Epithelial cell of proximal tubule (primary cell): ENCODE measurements at places on chromosomes 6 and 20.

DNA sequence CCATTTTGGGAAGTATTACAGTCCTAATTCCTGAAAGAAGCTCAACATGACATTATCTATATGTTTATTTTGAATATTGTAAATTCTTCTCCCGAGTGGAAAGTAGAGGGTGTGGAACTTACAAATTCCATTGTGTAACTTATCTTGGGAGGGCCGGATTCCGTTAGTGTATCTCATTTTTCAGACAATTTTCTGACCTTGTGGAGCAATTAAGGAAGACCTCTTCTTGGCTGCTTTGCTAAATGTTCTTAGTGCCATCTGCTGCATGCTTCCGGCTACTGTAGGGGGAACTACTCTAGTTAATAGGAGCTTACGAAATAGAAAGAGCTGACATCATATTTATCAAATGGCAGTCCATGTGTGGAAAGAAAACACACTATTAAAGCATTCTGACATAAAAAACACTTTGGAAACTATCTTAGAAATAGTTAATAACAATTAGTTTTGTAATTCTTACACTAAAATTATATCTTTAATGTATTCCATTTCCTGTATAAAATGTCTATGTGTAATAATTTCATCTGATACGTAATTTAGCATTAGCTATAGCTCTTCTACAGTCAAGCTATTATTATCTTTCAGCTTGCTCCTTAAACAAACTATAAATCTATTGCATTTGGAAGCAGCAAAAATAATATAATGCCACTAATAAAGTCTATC is 41.5 kb upstream of the KCNQ5 start:
- DNase-seq = peak; percentile 13

DNA sequence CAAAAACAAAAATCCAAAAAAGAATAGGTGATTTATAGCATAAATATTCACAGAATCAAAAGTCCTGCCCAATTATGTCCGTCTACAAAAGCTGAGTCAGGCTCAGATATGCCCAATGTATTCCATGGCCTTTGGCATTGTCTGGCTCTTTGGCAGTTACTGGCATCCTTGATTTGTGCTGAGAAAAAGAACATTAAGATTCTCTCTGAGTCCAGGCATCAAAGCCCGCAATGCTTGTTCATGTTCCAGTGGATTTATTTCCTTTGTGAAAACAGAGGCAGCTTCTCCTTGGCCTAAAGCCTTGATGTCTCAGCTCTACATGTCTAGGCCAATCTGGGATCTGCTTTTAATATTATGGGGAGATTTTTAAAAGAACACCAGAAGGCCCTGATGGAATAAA is 76.1 kb upstream of the SLC4A11 start:
- DNase-seq = no peak

DNA sequence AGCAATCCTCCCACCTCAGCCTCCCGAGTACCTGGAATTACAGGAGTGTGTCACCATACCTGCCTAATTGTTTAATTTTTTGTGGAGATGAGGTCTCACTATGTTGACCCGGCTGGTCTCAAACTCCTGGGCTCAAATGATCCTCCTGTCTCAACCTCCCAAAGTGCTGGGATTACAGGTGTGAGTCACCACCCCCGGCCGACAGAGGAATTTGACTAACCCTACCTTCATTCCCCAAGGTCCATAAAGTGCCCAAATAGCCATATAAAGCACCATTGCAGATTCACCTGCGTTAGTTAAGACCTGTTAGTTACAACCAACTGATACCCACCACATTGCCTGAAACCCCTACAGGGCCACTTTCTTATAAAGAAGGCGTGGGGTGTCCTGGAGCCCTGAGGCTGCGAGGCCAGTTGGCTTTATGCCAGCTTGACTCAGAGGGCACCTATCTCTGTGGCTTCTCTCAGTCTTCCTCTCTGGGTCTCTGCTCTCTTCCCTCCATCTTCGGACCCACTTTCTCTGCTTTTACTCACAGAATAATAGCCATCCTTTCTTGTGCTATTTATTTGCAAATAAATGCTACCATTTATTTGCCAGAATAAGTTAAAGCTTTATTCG is 65.6 kb downstream of the SLC2A10 start:
- no peak for DNase-seq

- no peak for DNase-seq
These were observed 48.9 kb upstream of the TXNDC5 start for GRCh38 chr6:7959453-7959852.

DNA sequence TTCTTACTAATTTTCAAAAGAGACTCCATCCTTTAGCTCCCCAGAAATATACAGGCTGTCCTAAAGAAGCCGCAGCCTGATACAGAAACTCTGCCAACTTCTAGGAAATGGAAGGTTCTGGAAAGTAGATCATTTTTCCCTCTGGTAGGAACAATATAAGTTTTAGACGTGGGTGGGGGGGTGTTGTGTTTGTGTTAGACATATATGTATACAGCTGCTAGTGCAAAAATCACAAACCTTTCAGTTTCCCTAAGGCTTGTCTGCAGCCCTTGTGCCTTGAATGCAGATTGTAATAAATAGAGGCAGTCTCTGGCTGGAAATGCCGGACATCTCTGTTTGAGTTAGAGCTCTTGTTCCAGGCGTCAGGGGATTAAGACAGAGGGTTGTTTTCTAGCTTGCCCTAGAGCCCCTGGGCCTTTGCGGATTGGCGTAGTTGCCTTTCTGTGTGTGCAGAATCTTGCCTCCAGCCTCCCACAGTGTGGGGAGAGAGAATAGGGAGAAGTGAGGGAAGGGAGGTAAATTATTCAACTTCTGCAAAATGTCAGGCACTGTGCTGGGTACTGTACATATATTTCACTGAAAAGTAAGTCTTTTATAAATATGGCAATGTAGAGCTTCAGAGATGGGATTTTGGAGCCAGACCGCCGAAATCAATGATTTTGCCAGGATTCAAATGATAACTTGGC is 269.7 kb downstream of the PRL start:
- no peak for DNase-seq

- no peak for DNase-seq
These were observed 388.8 kb downstream of the CDC5L start for GRCh38 chr6:44776344-44776743.

DNA sequence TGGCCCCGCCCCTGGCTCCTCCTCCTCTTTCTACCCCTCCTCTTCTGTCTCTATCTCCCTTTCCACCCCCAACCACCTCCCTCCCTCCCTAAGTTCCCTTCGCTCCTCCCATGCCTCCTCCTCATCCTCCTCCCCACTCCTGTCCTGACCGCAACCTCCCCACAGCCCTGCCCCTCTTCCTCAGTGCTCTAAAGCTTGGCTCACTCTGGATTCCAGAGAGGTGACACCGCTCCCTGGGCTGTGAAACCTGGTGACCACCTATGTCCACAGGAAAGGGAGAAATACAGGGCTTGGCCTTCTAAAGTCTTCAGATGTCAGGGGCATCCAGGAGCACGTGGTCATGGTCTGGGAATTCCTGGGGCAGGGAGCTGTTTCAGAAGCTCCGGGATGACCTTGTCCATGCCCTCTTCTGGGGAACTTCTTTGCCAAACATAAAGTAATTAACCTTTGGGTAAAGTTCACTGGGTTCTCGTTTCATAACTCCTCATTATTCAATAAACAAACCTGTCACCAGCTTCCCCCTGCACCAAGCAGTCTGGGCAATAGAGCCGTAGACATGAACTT is 345 bp upstream of the CST5 start:
- peak; percentile 23 for DNase-seq

- DNase-seq = no peak
These were observed 344.2 kb downstream of the HDGFL1 start for GRCh38 chr6:22913612-22914011.

DNA sequence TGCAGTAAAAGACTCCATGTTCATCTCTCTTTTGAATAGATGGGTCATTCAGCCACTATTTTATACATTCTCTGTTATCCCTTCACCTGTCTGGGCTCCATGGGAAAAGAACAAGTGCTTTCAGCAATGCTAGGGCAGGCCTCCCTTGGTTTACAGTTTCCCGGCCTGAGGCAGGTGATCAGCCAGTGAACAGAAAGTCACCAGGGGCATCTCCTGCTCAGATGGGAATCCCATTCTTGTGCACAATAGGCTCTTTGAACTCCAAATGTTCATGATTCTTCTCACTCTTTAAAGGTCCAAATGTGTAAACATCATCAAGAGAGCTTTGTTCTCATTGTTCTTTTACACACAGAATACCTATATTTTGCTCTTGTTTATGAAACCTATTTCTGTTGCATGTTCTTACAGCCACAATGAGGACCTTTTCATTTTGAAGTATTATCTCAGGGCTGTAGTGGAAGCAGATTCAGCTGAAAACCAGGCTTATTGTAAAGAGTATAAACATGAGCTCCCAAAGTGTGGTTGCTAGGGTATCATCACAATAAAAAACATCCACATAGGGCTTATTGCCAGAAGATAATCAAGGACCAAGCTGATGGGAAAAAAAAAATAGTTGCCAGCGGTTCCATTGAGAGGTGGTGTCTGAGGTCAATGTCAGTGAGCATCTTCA is 267.1 kb upstream of the SGK1 start:
- DNase-seq = no peak

DNA sequence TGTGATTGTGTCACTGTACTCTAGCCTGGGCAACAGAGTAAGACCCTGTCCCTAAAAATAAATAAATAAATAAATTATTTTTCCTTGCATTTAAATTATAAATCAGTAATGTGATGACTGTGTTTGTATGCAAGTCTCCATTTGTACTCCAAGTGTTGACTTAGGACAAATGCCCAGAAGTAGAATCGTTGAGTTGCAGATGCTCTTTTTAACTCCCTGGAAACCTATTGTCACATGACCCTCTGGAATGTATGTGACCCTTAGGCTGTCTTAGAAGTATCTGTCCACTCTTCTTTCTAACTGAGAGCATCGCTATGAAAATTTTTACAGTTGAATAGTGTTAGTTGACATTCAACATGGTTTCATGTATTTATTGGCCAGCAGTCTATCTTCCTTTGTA is 18.8 kb downstream of the OR2A4 start:
- DNase-seq = no peak

- DNase-seq = no peak
These were observed 119.9 kb downstream of the INSM1 start for GRCh38 chr20:20487811-20488210.

DNA sequence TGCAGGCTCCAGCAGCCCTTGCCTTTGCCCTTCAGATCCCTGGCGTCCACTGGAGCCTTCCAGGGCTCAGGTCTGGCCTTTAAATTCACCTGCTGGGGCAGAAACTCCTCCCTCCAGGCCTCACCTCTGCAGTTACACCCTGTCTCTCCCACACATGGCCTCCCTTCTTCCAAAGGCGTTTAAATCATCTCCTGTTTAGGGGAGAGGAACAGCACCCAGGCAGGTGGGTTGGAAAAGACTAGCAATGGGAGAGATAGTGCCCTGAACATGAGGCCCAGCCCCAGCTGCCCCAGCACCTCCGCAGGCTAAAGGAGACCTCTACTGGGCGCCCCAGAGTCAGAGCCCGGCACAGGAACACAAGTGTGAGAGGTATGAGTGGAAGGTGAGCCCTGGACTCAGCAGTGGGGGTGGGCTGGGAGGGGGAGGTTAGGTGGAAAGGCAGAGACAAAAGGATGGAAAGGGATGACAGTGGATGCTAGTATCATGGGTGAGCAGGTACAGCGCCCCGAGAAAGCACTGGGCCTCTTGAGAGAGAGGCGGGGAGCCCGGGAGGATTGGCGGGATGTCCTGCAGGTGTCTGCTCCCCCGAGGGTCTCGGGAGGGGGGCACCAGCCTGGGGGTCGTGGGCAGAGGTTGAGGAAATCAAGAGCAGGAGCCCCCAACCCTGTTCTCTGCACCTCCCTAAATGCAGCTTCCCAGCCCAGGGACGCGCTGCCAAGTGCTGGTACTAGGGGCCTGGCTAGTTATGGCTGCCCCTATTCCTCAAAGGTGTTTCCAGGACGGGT is at the start of gene CST9:
Gene CST9, minus strand, starts transcription at position 51 of the 785 bp plus-strand sequence. CDS start 53 bp downstream, outside the sequence.
- DNase-seq = no peak

- DNase-seq = no peak
These were observed 100.4 kb upstream of the NAA20 start for GRCh38 chr20:19916531-19917485.

GRCh38 chr20:59103573-59103972 is 60.0 kb upstream of the ZNF831 start:
- no peak for DNase-seq

DNA sequence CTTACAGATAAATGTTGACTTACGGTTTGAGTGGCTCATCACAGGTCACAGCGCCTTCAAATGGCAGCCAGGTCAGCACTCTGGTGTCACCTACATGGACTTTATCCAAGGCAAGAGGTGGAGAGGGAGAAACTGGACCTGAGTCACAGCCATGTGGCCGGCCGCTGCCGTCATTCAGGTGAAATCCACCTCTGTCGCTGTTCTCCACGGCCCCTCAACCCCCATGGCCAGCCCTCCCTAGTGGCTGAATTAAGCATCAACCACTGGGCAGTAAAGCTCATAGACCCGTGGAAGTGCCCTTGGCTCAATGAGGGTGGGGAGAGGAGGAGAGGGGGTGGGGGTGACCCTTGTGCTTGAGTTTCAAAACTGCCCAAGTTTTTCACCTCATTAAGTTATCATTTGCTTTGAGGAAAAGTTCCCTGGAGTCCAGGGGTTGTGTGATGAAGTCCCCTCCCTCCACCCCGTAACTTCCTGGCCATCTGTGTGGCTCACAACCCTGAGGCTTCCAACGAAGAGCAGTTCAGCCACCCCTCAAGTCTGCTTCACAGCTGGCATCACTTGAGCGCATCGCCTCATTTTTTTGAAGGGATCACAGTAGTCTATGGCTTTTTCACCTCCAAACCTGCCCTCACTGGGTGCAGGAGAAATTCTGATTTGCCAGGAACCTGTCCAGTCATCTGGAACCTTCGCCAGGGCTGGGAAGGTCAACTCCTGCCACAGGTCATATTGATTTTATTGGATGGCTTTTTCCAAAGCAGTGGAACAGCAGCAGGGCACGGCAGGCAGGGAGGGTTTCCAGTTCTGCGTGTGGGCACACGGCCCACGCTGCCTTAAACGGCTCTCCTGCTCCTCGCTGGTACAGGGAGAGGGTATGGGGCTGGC is 43.5 kb upstream of the APCDD1L start:
- no peak for DNase-seq

DNA sequence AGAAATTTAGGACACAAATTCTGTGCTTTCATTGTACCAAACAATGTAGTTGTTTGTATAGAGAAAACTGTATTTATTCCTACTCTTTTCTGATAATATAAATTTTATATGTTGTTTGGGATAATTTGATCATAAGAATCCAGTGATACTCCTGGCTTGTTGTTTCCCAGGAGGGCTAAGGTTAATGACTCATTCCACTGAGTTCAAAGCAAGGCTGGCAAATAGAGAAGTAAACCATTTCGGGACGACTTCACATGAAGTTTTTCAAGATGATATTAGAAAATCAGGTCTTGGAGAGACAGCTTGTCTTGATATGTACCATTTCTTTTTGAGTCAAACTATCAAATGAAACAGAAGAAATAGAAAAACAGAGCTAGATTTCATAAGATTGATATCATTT is 326.1 kb upstream of the CNR1 start:
- no peak for DNase-seq

GRCh38 chr20:32481311-32482142 is 103.6 kb downstream of the NOL4L start:
- no peak for DNase-seq
